ENCODE measurements at places on chromosomes 2 and 18.
A peak's percentile ranks its signal among the peaks of the same experiment; 100 is the strongest.

GRCh38 chr18:77063260-77063659 lies 69.3 kb downstream of the MBP start:
- peak; percentile 63 for DNase-seq
- H3K36me3 ChIP-seq, result peaks cover 10% of the 10 kb centered on the region
- H3K4me3 ChIP-seq, result no peak overlapping the region
- peak overlapping the region; percentile 53 for H3K27ac ChIP-seq
- H3K27me3 ChIP-seq, result no peaks in the 10 kb centered on the region

GRCh38 chr18:2540575-2540974 lies 30.7 kb downstream of the METTL4 start:
- no peak for DNase-seq
- H3K27ac ChIP-seq, result no peak overlapping the region
- H3K36me3 ChIP-seq, result peaks cover 10% of the 10 kb centered on the region
- peaks cover 33% of the 10 kb centered on the region for H3K4me1 ChIP-seq
- no peak overlapping the region for H3K4me3 ChIP-seq
- no peaks in the 10 kb centered on the region for H3K27me3 ChIP-seq

DNA sequence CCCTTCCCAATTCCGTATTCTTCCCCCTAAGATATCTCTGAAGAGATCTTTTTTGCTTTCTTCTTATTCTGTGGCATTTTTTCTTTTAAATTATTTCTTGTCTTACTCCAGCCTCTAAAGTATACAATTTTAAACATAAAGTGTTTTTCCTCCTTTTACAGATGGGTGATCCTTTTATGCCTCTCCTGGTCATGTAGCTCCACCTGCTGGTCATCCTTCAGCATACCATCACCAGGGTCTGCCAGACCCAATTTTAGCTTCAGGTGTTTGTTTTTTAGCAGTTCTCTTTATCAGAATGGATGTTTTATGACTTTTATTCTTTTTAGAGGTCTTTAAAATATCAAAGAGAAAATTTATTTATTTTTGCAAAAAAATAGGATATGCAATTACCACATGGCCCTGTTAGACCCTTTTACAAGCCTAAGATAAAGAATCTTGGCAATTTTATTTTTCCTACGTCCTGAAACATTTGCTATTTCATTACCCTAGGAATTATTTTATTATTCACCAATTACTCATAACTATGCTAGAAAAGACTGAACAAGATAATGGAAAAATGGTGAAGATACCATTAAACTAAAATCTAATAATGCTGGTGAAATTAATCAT lies 55.5 kb downstream of the PIGN start:
- peaks cover 7% of the 10 kb centered on the region for H3K36me3 ChIP-seq
- no peaks in the 10 kb centered on the region for H3K27me3 ChIP-seq
- no peak overlapping the region for H3K27ac ChIP-seq
- H3K4me1 ChIP-seq, result no peaks in the 10 kb centered on the region

DNA sequence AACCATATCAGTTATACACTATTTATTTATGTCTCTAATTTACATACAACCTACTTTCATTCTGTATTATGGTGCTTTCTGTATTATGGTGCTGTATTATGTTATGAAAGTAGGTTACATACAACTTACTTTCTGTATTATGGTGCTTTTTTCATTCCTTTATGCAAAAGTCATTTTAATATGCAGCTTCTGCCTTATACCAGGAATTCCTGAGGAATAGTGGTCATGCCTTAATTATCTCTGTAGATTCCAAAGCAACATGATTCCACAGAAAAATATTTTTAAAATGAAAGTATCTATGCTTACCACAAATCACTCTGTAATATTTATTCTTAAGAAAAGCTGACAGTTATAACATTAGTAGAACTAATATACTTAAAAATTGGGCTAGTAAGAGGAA lies 922.0 kb upstream of the NRXN1 start:
- no peaks in the 10 kb centered on the region for H3K4me1 ChIP-seq
- no peaks in the 10 kb centered on the region for H3K36me3 ChIP-seq
- H3K27me3 ChIP-seq, result no peaks in the 10 kb centered on the region

DNA sequence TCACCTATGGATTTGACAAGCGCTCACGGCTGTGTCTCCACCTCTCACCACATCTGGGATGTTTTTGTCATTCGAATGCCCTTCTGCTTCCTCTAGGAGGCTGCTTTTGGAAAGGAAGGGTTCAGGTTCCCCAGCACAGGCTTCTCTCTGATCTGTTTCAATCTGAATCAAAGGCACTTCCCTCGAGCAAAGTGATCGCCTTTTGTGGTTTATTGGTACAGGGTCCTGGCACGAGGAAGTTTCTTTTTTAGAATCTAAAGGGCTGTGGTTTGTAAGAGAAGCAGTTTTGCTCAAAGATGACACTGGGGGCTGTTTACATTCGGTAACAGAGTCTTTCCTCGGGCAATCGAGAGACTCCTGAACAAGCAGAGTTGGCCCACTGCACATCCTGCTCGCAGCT lies 145.0 kb downstream of the DAW1 start:
- H3K4me1 ChIP-seq, result no peaks in the 10 kb centered on the region
- H3K27me3 ChIP-seq, result no peaks in the 10 kb centered on the region
- H3K4me3 ChIP-seq, result no peak overlapping the region
- no peaks in the 10 kb centered on the region for H3K36me3 ChIP-seq

DNA sequence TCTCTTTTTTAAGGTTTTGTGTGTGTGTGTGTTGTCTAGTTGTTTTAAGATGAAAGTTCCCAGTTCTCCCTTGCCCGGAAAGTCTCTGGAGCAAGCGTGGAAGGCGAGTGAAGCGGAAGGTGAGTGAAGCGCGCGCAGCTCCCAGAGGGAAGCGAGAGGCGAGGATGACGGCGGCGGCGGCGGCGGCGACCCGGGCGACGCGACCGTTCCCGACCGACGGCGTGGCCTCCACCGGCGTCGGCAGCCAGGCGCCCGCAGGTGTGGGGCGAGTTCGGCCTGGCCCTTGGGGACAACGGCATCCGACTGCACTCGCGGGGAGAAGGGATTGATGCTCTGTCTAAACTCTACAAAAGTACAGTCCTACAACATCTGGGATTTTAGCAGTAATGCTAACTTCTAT lies 321.9 kb downstream of the CELF4 start:
- H3K4me1 ChIP-seq, result no peaks in the 10 kb centered on the region
- no peaks in the 10 kb centered on the region for H3K36me3 ChIP-seq
- no peak for DNase-seq
- no peaks in the 10 kb centered on the region for H3K27me3 ChIP-seq
- H3K4me3 ChIP-seq, result no peak overlapping the region

DNA sequence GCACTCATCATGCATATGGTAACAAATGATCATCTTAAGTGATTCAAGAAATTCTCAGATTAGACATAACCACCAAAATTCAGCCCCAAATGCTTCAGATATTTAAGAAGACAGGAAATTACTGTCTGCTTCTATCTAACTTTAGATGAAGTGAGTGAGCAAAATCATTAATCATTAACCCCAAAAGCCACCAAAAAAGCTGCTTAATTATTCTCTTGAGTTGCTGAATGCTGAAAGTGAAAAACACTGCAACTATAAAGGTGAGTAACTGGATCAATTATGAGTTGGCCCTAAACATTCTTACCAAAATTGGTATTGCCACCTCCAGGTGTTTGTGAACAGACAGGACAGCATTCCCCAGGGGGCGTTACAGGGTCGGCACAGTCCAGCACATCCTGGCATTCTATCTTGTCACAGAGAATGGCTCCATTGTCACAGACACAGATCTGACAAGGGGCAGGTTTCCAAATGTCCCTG lies 69.6 kb downstream of the COL5A2 start:
- no peaks in the 10 kb centered on the region for H3K36me3 ChIP-seq
- H3K4me1 ChIP-seq, result no peaks in the 10 kb centered on the region
- DNase-seq, result no peak

DNA sequence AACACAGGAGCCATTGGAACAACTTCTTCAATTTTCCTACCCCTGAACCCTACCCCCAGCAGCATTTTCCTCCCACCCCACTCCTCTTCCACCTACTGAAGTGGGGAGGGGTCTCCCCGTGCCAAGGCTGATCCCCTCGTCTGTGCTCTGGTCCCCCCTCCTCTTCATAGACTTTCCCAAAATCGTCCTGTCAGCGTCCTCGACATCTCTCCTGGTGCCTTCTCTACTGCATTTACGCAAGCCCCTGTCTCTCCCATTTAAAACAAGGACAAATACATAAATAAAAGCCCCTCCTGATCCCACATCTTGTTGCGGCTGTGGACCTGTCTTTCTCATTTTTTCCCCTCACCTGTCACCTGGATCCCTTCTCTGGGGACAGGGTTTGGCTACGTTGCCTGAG lies 42.2 kb downstream of the EMX1 start:
- no peaks in the 10 kb centered on the region for H3K27me3 ChIP-seq
- no peaks in the 10 kb centered on the region for H3K36me3 ChIP-seq
- H3K4me3 ChIP-seq, result no peak overlapping the region
- no peak overlapping the region for H3K27ac ChIP-seq
- H3K4me1 ChIP-seq, result no peaks in the 10 kb centered on the region

DNA sequence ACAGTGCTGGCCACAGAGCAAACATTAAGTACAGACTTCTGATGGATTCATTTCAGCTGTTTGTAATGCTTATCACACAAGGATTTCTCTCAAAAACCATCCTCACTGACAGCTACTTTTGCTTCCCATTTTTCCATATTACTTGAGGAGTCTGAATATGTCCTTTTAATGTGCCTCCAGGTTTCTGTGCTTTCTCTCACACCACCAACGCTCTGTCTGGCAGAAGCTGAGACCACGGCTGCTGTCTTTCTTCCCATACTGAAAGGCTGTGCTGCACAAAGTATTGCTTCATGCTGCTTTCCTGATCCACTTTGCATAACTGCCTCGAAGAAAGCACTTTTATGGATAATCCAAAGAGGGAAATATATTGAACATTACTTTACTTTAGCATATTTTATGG lies 312.1 kb upstream of the ZEB2 start:
- no peak for DNase-seq
- no peaks in the 10 kb centered on the region for H3K27me3 ChIP-seq
- H3K27ac ChIP-seq, result no peak overlapping the region
- no peaks in the 10 kb centered on the region for H3K36me3 ChIP-seq

- H3K36me3 ChIP-seq, result no peaks in the 10 kb centered on the region
- no peak overlapping the region for H3K4me3 ChIP-seq
Observed at GRCh38 chr18:22505141-22505591, 87.5 kb upstream of the CTAGE1 start.

DNA sequence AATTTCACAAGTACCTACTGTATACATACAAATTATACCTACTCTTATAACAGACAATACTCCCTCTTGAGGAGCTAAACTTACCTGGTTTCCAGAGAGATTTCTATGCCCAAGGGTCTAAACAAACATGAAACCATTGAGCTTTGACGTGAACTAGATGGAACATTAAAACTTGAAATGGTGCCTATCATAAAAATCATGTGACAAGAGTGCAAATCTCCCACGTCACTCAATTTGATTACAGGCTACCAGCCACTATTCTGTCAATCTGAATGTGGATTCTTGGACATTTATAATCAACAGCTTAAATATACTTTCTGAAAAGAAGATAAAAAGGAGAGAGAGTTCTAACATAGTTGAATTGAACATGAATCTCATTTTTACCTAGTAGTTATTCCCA lies 297.1 kb upstream of the SESTD1 start:
- no peak overlapping the region for H3K4me3 ChIP-seq
- H3K27me3 ChIP-seq, result no peaks in the 10 kb centered on the region
- H3K27ac ChIP-seq, result no peak overlapping the region
- no peaks in the 10 kb centered on the region for H3K4me1 ChIP-seq
- H3K36me3 ChIP-seq, result no peaks in the 10 kb centered on the region
- DNase-seq, result no peak

- H3K27ac ChIP-seq, result no peak overlapping the region
- no peak for DNase-seq
Observed at GRCh38 chr2:11298592-11298991, 45.8 kb downstream of the ROCK2 start.

DNA sequence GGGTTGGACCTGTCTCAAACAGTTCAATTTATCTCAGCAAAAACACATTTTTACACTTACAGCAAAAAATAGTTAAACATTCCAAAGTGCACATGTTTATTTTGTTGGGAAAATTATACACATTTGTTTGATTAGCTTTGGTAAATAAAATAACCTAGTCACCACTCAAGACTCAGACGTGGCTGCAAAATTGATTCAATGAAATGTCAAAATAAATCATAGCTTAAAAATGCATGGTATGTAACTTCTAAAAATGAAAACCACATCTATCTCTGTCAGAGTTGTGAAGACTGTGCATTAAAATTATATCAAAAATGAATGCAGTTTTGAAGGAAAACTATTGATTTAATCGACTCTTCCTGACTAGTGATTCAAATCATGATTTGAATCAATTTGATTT lies 56.7 kb downstream of the GALNT14 start:
- no peak overlapping the region for H3K27ac ChIP-seq
- no peak for DNase-seq
- H3K36me3 ChIP-seq, result no peaks in the 10 kb centered on the region
- H3K4me3 ChIP-seq, result no peak overlapping the region

GRCh38 chr18:37321582-37322491 lies 243.8 kb downstream of the CELF4 start:
- no peaks in the 10 kb centered on the region for H3K27me3 ChIP-seq
- no peak for DNase-seq
- no peaks in the 10 kb centered on the region for H3K36me3 ChIP-seq

- no peak overlapping the region for H3K27ac ChIP-seq
- no peak overlapping the region for H3K4me3 ChIP-seq
- H3K36me3 ChIP-seq, result no peaks in the 10 kb centered on the region
- H3K4me1 ChIP-seq, result peaks cover 5% of the 10 kb centered on the region
Observed at GRCh38 chr2:236934656-236935055, 151.0 kb upstream of the COPS8 start.

- H3K27ac ChIP-seq, result no peak overlapping the region
- no peak overlapping the region for H3K4me3 ChIP-seq
- H3K27me3 ChIP-seq, result no peaks in the 10 kb centered on the region
- no peak for DNase-seq
Observed at GRCh38 chr2:2838548-2838845, 507.4 kb upstream of the MYT1L start.

GRCh38 chr2:180184506-180184905 lies 177.4 kb upstream of the CWC22 start:
- no peaks in the 10 kb centered on the region for H3K27me3 ChIP-seq
- DNase-seq, result no peak
- no peaks in the 10 kb centered on the region for H3K4me1 ChIP-seq
- H3K36me3 ChIP-seq, result no peaks in the 10 kb centered on the region

- H3K4me1 ChIP-seq, result no peaks in the 10 kb centered on the region
- DNase-seq, result no peak
- no peak overlapping the region for H3K4me3 ChIP-seq
- H3K27ac ChIP-seq, result no peak overlapping the region
- H3K36me3 ChIP-seq, result no peaks in the 10 kb centered on the region
Observed at GRCh38 chr2:72173640-72174321, 26.1 kb upstream of the CYP26B1 start.
